Fibroblast of skin of abdomen (primary cell): ENCODE measurements at places on chromosomes 6 and 20.

DNA sequence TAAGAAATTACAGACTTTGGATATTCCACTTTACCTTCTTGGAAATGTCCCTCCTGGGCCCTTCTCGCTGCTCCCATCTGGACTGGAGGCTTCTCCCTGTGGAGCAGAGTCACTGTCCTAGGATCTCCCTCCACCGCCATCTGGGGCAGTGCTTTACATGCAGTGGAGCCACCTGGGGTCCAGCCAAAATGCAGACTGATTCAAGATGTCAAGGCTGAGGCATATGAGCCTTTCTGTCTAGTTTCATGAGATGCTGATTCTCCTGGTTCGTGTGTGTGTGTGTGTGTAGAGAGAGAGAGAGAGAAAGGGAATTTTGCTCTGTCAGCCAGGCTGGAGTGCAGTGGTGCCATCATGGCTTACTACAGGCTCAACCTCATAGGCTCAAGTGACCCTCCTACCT lies 14.9 kb downstream of the MICA start:
- DNase-seq = no peak

DNA sequence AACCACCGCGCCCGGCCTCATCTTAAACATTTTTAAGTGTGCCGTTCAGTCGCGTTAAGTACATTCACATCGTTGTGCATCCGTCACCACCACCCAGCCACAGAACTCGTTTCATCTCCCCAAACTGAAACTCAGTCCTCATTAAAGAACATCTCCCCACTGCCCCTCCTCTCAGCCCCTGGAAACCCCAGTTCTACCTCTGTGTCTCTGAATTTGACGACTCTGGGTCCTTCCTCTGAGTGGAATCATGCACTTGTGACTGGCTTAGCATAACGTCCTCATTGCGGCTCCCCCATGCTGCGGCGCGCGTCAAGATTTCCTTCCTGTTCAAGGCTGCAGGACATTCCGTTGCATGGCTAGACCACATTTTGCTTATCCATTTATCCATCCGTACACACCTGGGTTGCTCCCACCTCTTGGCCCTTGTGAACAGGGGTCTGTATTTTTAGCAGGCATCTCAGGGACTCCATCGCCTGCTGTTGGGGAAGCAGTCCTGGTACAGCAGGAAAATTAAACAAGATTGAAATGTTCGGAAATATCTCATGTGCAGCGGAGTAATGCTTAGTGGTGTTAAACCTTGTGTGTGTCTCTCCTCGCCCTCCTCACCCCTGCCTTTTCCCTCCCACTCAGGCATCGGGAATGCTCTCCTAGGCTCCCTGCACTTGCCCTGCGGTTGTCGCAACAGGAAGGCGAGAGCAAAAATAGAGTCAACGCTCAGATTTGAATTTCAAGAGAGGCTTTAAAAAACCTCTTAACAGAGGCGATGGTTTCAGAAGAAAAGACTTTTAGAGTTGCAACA lies 127.9 kb downstream of the PXDC1 start:
- DNase-seq = no peak

GRCh38 chr6:1516742-1517520 lies 92.8 kb upstream of the FOXC1 start:
- no peak for DNase-seq

- DNase-seq = no peak
Measured at GRCh38 chr6:132005178-132005577, 54.0 kb upstream of the CCN2 start.

DNA sequence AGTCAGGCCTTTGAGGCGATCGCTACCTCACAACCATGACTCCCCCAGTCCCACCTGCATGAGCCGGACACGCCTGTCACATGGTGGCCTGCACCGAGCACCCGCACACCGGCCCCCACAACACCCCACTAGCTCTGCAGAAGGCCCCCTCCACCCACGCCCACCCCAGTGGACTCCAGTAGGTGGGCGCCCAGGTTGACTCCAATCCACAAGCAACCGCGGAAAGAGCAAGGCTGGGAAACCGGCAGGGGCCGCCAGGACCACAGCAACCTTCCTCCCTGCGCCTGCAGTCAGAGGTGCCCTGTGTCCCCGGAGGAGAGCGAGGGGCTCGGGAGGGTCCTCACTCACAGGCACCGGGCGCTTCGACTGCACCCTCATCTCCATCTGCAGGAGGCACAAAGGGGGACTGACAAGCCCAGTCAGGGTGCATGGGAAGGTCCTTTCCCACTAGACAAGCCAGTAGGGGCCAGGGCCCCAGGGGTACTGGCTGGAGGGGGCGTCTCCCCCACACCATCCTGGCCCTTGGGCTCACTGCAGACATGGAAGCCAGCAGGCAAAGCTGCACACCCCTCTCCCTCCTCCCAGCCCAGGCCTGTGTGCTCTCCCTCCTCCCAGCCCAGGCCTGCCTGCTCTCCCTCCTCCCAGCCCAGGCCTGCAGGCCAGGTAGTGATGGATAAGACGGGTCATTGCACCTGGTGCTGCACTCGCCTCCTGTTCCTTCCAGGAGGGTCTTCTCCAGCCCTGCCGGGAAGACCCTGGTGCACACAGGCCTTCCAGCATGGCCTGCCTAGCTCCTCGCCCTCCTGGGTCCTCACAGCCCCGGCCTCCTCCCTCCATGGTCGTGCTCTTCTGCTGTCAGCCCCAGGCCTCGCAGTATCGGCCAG lies 137.2 kb downstream of the DLL1 start:
- DNase-seq = no peak

DNA sequence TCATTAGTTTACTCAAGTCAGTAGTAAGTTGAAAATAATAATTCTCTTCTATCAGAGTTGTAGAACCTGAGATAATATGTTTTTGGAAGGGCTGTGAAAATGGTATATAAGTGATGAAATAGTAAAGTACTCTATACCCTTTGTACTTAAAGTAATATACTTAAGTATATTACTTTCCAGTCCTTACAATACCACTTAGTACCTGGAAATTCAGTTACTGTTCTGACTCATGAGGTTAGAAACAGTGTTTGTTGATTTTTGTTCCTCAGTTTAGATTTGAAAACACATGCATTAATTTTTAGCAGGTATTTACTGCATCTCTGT lies 10.1 kb downstream of the TULP4 start:
- no peak for DNase-seq

DNA sequence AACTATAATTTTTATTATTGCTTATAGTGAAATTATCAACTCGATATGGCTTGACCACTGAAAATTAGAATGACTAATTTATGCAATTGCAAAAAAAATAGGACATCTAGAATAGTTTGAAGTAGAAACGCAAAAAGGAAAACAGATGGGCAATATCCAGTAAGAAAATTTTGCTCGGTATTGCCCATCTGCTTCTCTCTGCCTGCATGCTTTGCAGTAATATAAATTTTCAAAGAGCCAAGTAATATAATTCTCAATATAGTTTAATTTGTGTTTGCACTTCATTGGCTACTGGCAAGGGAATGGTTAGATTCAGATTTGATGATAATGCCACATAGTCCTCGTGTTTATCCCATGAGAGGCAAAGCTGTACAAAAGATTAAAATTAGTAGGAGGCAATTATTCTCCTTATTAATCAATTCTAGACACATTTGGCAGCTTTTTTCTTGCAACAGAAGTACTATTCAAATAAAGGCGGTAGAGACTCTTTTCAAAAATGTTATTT lies 27.3 kb upstream of the LAMA2 start:
- DNase-seq = no peak

- peak; percentile 25 for DNase-seq
Measured at GRCh38 chr6:153231048-153231646, 100.1 kb upstream of the RGS17 start.

GRCh38 chr6:3850451-3851203 lies 1.5 kb downstream of the FAM50B start:
- no peak for DNase-seq

GRCh38 chr6:319177-320131 lies 27.2 kb downstream of the DUSP22 start:
- DNase-seq = no peak

- no peak for DNase-seq
Measured at GRCh38 chr6:34589140-34589539, 33.0 kb upstream of the SPDEF start.

- DNase-seq = peak; percentile 83
Measured at GRCh38 chr6:157380779-157381561, at the start of gene ZDHHC14. ZDHHC14 (plus strand) TSS chr6:157381190.

DNA sequence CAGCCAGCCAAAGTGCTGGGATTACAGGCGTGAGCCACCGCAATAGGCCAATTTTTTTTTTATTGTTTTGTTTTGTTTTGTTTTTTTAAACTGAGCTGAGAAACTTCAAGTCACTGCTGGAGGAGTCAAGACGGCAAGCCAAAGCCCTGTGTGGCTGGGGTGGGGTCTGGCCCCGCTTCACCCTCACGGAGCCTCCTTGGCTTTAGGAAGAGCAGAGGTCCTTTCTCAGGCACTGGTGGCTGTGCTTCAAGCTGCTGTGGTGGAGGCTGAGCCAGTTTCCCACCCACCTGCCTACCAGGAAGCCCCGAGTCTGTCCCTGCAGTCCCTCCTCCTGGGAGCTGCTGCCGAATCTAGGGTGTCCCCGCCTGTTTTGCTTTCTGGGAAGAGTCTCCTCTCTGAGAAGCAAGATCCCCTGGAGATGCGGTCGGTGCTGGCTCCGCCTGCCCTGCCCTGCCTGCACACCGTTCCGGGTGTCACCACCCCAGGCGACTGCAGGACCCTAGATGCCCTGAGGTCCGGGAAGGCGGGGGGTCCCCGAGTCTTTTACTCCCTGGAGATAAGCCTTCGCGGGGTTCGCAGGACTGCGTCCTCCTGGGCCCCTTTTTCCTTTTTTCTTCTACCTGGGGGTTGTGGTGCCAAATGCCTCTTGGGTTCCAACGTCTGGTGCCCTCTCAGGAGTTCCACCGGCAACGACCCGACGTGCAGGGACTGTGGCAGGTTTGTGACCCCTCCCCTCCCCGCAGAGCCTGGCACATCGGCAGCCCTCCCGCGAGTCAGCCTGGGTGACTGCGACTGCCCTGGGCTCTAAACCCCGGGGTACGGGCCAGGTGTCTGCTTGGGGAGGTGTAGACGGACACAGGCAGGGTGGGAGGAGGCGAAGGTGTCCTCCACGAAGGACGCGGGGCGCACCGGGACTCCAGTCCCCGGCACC lies 100.7 kb downstream of the TAF4 start:
- DNase-seq = no peak

DNA sequence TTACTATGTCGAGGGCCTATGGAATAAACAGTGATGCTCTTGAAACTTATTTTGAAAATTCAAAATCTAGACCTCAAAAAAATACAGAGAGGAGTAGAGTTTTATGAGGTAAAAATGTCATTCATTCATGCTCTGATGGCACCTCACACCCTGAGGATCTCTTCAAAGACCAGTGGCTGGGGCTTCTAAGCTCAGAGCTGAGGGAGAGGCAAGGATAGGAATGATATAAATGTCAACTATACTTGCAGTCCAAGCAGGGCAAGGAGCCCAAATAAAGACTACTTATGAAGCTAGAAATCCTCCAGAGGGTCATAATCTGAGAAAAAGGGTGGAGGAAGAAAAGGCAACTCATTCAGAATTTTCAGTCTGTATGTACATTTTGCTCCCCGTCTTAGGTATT lies 136.7 kb upstream of the CARMIL1 start:
- no peak for DNase-seq

GRCh38 chr6:14626556-14626955 lies 509.0 kb downstream of the CD83 start:
- no peak for DNase-seq

GRCh38 chr6:18388271-18388670 lies 1.1 kb downstream of the RNF144B start:
- no peak for DNase-seq

GRCh38 chr20:58759947-58760346 lies 67.3 kb downstream of the NPEPL1 start:
- no peak for DNase-seq

GRCh38 chr6:17679726-17680125 lies 27.0 kb downstream of the NUP153 start:
- DNase-seq = no peak

GRCh38 chr6:95741045-95741444 lies 163.7 kb downstream of the MANEA start:
- DNase-seq = no peak

DNA sequence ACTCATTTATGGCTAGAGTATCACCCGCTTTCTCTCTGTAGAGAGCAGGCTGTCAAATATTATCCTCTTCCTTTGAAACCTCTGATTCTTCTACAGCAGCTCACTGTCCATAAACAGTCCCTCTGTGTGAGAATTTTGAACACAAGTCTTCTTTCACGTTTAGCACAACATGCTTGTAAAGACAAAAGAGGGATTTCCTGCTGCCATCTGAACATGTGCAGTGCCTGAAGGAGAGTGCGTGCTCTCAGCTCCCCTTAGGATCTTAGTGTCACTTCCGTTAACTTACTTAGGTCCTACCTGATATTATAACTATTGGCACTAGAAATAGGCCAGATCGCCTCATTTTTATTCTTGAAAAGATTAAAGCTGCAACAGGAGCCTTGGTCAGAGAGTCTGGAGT lies 50.9 kb downstream of the FNDC1 start:
- DNase-seq = no peak

DNA sequence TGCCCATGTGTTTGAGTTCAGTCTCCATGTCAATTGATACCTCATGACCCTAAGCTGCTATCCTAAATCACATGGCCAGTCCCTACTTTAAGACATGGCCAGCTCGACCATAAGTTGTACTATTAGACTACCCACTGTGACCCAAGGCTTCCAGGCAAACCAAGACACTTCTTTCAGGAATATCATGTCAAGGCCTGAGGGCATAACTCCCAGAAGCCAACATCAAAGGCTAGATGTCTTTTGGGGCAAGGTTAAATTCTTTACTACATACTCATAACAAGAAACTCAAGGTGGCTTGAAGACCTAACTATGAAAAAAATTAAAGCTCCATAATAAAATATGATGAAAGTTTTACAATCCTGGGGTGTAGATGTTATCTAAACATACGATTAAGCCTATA lies 228.3 kb upstream of the PRND start:
- no peak for DNase-seq

GRCh38 chr6:156760377-156760776 lies 16.8 kb upstream of the ARID1B start:
- DNase-seq = no peak

GRCh38 chr6:112337209-112337638 lies 9.9 kb upstream of the RFPL4B start:
- DNase-seq = peak; percentile 88

- DNase-seq = no peak
Measured at GRCh38 chr6:63525186-63525878, 46.9 kb upstream of the LOC128125822 start.
